NCI-H1048 (cell line): ENCODE measurements at places on chromosomes 3 and 15.

GRCh38 chr15:48644827-48645557, 517 bp downstream of the FBN1 start:
- DNase-seq = no peak

DNA sequence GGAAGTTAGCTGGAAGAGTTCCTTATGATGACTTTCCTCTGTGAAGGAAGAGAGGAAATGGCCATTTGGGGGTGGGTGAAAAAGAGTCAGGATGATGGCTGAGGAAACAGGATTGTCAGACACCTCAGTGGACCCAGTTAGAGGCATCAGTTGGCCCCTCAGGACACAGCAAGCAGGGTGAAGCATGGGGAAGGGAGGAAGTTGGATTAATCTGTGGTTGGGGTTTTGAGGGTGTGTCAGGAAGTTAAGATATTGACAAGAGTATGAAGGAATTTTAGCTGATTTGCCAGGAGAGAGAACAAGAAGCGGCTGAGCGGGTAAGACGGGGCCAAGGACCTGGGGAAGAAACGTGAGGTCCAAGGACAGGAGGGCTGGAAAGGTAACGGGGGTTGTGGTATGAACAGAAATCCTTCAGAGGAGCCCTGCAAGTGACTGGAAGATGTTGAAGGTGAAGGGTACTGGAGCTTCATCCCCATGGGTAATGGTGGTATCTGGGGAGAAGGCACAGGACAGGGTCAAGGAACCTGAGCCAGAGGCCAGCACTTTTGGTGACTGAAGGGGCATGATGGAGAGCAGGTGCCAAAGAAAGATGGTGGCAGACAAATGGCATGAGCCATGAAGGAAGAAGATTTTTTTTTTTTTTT, 2.7 kb downstream of the UQCC5 start:
- no peak for DNase-seq

- DNase-seq = no peak
These were observed 29.3 kb downstream of the NGRN start for GRCh38 chr15:90294601-90295269.

GRCh38 chr15:94266789-94267188, 35.4 kb downstream of the MCTP2 start:
- no peak for DNase-seq

DNA sequence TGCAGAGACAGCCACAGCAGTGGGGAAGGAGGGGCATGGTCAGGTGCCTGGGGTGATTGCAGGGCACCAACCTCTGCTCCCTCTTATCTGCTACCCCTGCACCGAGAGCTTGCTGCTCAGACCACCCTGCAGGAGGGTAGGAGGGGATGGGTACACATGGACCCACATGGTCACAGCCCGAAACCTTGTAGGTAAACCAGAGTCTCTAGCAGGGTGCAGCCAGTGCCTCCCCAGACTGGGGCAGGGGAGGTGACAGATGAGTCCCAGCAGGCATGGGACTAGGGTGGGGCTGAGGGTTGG, 49.2 kb downstream of the FAH start:
- no peak for DNase-seq

DNA sequence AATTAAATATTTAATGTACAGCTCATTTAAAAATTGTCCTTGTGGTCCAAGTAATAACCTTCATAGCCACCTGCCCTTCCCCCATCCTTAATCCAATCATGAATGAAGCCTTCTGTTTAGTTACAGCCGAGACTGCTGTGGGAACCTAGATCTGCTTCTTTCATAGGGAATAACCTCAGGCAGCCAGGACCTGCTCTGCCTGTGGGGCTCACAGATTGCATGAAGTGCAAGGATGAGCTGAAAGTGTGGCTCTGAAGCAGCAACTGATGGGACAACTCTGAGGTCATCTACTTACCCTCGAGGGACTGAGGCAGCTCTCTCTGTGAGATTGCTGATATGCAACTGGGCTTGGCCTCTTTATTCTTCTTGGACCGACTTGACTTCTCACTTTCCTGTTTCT, 169.8 kb downstream of the POTEB3 start:
- no peak for DNase-seq

DNA sequence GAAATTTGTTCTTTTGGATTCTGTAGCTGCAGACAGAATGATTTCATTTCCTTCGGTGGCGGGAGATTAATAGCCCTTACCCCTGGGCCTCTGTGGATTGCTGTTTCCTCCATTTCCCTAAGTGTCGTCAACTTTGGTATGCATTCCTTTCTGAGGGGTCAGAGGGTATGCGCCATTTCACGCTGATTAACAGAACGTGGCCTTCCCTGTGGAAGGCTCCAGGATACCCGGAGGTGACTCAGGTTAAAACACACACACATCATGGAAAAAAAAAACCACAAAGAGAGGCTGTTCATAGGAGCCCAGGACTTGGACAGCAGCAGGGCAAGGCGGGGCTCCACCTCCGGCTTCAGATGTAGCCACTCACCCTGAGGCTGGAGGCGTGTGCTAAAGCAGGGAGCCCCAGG, 51.9 kb downstream of the EPHB1 start:
- DNase-seq = no peak

DNA sequence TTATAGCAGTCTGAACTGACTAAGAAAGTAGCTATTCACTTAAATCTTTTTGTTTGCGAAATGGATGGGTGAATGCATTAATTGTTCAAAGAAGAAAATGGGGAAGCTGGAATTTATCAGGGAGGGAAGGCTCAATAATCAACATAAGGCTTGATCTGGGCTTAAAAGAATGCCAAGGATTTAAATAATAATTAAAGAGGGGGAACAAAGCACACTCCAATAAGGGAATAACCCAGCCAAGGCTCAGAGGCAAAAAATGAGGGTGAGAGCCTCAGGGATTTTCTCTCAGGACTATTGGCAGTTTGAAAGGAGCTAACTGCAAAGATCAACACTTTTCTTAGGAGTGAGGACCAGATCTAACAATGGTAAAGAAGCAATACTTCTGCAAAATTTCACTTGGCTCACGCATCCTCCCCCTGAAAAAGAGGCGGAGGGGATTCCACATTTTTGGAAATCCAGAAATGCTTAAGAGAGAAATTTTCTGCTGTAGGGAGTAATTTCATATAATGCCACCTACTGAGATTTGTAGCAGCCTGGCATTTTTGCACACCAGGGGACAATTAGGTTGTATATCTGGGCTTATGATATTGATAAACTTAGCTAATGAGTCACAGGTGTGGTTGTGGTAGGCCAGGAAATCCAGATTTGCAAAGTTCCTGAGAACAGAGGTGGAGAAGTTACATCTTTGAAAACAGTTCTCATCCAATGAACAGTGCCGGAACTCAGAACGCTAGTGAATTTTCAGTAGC, 405.1 kb downstream of the TUSC7 start:
- DNase-seq = no peak

DNA sequence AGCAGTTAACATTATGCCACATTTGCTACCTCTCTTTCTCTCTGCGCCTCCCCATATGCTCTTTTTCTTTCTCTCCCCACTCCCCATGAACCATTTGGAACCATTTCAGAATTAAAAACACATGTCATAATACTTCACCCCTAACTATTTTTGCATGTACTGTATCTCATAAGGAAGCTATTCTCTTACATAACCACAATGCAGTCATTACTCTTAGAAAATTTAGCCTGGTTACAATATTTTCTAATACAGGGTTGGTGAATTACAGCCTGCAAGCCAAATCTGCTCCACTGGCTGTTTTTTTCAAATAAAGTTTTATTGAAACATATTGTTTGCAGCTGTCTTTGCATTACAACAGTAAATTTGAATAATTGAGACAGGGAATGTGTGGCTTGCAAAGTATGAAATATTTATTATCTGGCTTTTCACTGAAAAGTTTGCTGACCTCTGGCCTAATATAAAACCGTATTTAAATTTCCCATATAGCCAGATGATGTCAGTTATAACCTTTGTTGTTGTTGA, 62.8 kb downstream of the SGO1 start:
- DNase-seq = no peak

DNA sequence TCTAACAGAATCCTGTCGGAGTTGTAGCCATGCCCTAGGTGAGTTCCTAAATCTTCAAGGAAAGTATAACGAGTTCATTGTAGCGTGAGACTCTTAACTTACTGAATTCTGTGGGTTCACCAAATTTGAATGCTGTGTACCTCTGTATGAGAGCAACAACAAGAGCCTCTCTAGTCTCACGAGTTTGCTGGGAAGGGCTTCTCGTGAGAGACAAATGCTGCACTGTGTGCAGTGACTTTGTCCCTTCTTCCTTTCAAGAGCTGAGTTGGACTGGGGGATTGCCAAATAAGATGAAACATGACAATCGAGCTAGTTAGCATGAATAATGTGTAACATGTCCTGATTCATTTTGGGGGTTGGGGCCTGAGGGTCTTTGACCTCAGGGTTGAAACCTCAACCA, 32.2 kb downstream of the KAT2B start:
- no peak for DNase-seq

- DNase-seq = no peak
These were observed 187.3 kb upstream of the BCL6 start for GRCh38 chr3:187932530-187932929.

- DNase-seq = no peak
These were observed 95.3 kb downstream of the AKAP13 start for GRCh38 chr15:85475711-85476110.

GRCh38 chr15:56869573-56869972, 48.9 kb upstream of the TCF12 start:
- no peak for DNase-seq

DNA sequence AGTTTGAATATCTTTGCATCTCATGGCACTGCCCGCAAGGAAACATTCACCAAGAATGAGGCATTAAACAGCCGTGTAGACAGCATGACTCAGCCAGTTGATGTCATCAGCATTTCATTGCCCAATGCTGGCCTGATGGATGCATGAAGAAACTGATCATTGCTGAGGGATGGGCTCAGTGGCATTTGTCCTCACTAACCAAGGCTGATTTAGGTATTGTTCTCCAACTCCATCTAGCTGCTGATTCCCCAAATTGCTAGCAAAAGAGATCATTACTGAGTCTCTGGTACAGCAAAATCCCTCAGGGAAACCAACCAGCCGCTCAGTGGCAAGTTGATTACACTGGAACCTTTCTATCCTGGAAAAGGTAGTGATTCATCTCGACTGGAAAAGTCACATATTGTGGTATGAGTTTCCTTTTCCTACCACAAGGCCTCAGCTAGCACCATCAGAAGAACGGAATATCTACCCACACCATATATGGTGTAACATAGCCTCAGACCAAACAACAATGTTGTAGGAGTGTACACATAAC, 186.5 kb upstream of the GAP43 start:
- DNase-seq = no peak

DNA sequence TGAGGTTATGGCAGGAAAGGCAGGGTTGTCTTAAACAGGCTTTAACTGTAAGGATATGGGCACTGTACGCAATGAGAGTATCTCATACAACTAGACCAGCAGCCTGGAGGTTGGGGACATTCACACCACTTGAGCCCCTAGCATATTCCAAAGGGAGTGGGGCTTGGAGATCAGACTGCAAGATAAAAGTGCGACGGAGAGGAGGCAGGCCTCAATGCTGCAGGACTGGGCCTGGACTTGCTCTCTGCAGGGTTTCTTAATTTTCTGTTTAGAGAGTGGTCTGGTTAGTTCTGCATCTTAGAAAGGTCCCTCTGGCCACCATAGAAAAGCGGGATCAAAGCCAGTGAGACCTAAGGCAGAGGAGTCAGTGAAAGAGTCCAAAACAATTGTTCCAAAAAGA, 357.7 kb upstream of the NR2F2 start:
- no peak for DNase-seq

GRCh38 chr15:76942331-76942730, 10.8 kb downstream of the RCN2 start:
- DNase-seq = no peak

GRCh38 chr3:156635973-156636372, 38.4 kb upstream of the TIPARP start:
- DNase-seq = no peak

GRCh38 chr3:49255718-49256511, 21.1 kb downstream of the C3orf62 start:
- DNase-seq = no peak

- DNase-seq = no peak
These were observed 106.8 kb upstream of the BOC start for GRCh38 chr3:113104357-113105092.

DNA sequence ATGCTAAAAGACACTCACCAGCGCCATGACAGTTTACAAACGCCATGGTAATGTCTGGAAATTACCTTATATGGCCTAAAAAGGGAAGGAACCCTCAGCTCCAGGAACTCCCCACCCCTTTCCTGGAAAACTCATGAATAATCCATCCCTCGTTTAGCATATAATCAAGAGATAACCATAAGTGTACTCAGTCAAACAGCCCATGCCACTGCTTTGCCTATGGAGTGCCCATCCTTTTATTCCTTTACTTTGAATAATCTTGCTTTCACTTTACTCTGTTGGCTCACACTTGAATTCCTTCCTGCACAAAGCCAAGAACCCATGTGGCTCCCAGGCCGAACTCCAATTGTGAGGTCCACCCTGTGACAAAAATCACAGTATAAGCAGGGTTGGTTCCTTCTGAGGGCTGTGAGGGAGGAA, 19.1 kb upstream of the FSTL1 start:
- no peak for DNase-seq

DNA sequence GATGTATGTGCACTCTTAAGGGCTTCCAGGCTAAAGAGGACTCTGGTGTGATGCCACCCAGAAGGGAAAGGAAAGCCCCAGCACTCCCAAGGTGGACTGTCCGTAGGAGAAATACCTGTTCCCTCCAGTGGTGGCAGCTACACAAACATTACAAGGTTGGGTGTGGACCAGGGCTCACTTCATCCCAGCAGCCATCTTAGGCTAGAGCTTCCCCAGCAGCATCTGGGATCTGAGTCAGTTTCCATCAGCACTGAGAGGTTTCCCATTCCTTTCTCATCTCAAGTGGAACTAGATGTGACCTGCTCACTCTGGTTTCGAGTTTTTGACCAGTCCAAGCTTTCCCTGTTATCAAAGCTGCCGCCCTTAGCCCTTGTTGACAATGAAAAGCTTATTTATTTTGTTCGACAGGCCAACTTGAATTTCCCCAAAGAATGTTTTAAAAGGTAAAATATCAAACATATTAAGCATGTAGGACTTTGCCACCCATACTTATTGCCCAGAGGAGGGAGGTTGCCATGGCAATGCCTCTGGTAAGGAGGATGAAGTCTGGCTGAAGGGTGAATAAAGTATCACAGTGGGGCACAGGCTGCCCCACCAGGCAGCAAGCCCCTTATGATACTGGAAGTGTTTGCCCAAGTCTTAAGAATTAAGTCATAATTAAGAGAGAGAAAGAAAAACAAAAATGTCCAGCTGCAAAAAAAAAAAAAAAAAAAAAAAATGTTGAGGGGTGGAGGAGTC, 28.9 kb downstream of the CLDN18 start:
- DNase-seq = no peak

DNA sequence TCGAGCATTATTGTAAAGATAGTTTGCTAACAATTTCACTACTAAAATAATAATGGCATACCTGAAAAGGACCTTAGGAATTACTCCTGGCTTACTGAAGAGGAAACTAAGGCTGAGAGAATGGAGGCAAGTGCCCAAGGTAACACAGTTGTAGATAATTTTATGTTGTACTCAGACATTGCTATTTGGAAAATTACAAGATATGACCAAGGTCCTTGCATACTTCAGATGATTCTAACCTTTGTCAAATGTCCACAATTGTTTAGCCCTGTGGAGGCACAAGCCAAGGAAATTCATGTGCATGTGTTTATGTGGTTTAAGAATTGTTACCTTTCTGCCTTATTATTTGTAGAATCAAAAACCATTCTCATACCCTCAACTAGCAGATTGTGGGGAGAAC, 105.7 kb downstream of the TUSC7 start:
- no peak for DNase-seq
